ENCODE measurements at places on chromosomes 3 and 15.

DNA sequence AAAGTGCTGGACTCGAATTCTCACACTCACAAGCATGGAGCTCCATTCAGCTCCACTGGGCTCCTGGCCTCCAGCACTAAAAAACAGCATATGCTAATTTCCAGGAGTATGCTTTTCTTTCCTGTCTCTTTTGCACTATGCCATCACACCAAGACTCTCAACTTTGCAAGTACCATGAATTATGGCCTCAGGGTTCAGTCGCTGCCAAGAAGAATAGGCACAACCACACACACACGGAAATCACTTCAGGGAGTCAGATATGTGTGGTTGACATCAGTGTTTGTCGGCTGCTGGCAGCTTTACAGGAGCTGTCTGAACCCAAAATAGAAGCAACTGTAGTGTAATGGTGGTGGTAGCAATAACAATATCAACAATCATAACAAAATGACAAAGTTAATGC, 305.0 kb upstream of the SLCO3A1 start:
- DNase-seq = no peak

DNA sequence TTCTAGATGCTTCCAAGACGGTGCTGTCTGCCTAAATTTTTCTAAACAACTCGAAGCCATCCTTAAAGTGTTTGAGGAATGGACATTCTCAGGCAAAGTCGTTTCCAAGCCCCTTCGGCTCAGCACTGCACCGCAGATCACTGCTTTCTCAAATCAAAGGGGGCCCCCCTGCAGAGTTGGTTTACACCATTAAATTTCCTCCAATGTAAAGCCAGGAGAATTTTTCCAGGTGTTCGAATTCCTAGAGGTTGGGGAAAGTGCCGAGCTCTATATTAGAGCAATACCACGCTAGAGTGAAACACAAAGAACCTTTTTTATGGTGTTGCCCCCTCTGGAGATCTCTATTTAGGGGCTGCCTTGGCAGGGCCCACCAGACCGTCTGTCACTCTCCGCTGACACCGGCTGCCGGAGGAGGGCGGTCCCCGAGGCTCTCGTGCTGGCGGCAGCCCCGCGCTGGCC, 277.9 kb upstream of the NR2F2 start:
- DNase-seq = no peak

GRCh38 chr3:90007778-90008499, 900.5 kb downstream of the EPHA3 start:
- DNase-seq = no peak

- peak; percentile 36 for DNase-seq
Measured at GRCh38 chr3:127590593-127591465, at the start of gene TPRA1. Gene TPRA1, minus strand, starts transcription at chr3:127590733. Its CDS starts 10,587 bp downstream, at chr3:127580146.

DNA sequence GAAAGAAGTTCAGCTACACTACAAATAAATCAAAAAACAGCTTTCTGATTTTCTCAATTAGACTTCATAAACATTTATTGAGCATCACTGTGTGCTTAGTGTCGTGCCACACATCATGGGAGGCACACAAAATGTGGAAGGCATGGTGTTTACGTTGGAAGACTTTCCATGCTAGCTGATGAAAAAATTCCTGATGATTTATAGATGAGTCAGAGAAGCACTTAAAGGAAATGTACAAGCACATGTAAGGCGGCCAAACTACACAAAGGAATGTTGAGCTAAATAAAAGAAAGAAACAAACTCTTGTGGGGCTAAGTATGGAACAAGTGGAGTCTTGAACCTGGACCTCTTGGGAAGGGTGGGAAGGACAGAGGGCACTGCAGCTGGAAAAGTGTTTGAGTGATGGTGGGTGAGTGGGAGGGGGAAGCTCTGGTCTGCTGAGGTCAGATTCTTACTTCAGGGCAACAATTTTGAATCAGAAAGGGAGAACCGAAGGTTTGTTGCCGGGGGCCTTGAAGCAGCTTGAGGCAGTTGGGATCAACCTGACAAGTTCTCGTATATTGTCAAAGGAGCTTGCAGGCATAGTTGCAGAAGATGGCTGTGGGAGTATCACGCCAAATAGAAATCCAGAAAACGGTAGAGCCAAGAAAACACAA, 66.9 kb downstream of the FOXB1 start:
- no peak for DNase-seq

DNA sequence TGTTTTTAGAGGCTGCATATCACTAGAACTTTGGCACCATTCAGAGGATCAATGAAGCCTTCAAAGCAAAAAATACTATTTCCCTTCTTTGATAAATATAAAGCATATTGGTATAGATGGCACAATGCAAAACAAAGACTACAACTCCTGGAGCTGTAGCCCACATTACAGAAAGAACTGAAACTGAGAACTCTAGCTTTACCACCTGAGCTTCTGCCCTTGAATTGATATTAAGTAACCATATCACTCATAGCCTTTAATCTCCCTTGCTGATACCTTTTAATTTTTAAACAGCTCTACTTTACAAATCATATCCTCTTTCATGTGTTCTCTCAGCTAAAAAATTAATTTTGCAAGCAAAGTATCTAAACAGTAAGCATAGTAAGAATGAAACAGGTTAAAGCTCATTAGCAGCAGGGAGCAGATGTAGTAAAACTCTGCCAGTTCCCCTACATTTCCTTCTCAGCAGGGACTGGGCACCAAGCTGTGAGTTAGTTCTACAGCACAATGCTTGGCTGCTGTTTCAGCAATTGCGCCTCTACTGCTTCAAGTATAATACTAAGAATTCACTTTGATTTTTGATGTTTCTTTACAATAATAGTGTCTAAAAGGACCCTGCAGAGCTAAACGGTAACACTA, 97.9 kb upstream of the NANOGP8 start:
- no peak for DNase-seq

- DNase-seq = no peak
Measured at GRCh38 chr15:91099995-91100813, at the start of gene SV2B. Gene SV2B, plus strand, starts transcription at chr15:91100257. Its CDS starts 126,007 bp downstream, at chr15:91226264.

Data from stimulated activated CD4-positive, alpha-beta T cell treated with anti-CD3 and anti-CD28 coated beads, Interleukin-1b, Interleukin-23, amount 100 ng/mL, for 1 hour (primary cell).